ENCODE measurements at places on chromosomes 16 and 17.
A peak's percentile ranks its signal among the peaks of the same experiment; 100 is the strongest.

DNA sequence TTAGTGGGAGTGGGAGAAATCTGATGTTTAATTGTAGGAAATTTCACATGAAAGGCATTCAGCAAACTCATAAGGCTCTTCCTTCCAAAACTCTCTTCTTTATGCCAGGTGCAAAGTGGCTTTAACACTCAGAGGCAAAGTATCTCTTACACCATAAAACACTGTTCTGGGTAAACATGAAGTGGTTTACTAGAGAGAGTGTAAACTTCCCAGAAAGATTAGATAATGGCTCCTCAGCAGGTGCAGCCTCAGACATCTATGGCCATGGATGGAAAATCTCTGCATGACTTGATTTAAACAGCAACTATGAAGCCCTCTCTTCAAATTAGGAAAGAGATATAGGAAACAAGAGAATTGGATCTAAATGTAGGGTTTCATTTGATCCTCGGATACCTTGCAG is 583.1 kb upstream of the SALL1 start:
- DNase-seq = no peak

- no peak for DNase-seq
Measured at GRCh38 chr16:77784441-77785372, 3.7 kb upstream of the VAT1L start.

DNA sequence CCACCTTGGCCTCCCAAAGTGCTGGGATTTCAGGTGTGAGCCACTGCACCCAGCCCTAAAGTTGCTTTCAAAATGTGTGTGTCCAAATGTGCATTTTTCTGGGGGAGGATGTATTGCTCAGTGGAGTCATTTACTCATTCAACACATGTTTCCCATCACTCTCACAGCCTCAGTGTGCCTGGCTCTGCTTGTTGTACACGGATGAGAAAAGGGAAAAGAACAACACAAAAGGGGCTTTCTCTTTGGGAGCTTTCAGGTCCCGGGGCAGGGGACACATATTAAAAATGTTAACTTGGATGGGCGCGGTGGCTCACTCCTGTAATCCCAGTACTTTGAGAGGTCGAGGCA is 1.7 kb upstream of the PPL start:
- no peak for DNase-seq

GRCh38 chr16:53142823-53143568 is 88.2 kb downstream of the CHD9 start:
- peak; percentile 2 for DNase-seq

GRCh38 chr16:48546774-48547173 is 63.2 kb downstream of the N4BP1 start:
- no peak for DNase-seq

DNA sequence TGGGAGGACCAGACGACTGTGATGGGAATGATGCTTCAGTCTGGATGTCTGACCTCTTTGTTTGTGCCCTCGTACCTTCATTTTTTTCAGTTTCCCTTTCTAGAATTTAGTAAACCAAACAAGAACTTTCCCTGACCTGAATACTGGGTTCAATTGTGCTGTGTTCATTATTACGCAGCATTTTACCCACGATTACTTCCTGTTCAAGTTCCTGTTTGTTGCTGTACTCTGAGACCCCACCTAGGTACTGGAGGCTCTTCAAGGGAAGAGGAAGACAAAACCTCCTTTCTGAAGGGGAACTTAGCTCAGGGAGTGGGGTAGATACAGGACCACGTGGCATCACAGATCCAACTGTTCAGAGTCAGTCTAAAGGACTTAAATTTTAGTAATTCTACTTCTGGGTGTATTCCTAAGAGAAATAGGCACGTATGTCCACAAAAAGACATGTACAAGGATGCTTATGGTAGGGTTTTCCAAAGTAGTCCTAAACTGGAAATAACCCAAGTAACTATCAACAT is 9.2 kb upstream of the PRKCB start:
- no peak for DNase-seq

GRCh38 chr16:57956924-57957672 is 13.8 kb downstream of the CNGB1 start:
- no peak for DNase-seq

GRCh38 chr16:31471875-31472708 is at the start of gene TGFB1I1:
TSS of gene TGFB1I1 (plus strand) at chr16:31472152. CDS start at chr16:31472189, 37 bp downstream.
- no peak for DNase-seq

DNA sequence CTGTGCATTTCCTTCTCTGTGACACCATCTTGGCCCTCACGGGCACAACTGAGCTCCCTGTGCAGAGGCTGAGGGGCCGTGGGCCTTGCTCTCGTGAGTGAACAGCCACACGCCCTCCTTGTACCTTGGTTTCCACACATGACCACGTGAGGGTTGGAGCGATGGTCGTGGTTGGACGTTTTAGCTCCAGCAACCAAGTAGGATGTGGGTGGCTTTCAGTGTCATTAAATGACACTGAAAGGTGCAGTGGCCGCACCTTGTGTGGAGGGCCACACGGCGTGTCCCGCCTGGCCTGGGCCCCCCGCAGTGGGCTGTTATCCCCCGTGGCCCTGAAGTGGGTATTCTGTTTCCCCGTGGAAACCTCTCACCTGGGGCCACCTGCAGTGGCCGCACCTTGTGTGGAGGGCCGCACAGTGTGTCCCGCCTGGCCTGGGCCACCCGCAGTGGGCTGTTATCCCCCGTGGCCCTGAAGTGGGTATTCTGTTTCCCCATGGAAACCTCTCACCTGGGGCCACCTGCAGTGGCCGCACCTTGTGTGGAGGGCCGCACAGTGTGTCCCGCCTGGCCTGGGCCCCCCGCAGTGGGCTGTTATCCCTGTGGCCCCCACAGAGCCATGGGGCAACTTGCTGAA is 28.2 kb downstream of the ACSF3 start:
- DNase-seq = no peak

- DNase-seq = no peak
Measured at GRCh38 chr17:44282264-44282663, 14.3 kb upstream of the SLC4A1 start.

DNA sequence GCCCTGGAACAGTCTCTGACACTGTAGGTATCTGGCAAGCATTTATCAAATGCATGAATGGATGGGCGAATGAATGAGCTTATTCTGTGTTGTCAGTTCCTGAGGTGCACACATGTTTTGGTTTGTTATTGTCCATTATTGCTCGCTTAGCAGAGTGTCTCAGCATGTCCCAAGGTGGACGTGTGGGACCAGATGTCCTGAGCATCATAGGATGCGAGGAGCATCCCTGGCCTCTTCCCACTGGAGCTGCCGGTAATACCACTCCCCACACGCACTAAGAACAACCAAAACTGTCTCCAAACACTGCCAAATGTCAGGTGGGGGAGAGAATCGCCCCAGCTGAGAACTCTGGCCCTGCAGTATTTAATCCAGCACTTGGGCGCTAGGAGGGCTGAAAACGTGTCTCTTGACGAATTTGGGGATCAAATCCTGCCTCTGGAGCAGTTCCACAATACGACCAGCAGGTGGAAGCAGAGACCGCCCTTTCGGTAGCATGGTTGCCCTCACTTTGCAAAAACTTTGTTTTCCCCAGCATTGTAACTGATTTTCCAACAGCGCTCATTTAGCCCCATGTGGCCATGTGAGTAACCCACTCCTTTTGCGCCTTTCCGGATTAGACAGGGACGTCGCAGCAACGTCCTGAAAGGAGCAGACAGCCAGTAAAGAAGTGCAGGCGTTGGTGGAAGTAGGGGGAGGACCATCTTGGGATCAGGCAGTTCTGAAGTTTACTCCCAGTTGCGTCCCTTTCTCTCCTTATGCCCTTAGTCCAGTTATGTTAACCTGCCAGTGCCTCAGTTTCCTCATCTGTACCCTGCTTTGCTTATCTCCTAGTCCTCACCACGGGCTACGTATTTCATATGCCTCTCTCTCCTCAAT is 22.7 kb downstream of the TMEM114 start:
- peak; percentile 94 for DNase-seq

- peak; percentile 19 for DNase-seq
Measured at GRCh38 chr16:82368041-82368440, 198.0 kb upstream of the MPHOSPH6 start.

GRCh38 chr17:6753006-6753445 is 2.8 kb upstream of the XAF1 start:
- peak; percentile 1 for DNase-seq

DNA sequence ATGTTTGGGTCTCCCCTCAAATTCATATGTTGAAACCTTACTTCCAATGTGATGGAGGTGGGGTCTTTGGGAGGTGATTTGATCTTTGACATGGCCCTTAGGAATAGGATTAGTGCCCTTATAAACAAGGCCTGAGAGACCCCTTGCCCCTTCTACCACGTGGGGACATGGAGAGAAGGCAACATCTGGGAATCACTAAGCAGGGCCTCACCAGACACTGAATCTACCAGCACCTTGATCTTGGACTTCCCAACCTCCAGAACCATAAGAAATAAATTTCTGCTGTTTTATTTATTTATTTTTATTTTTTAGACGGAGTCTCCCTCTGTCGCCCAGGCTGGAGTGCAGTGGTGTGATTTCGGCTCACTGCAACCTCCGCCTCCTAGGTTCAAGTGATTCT is 40.1 kb downstream of the GDE1 start:
- no peak for DNase-seq

GRCh38 chr17:49730785-49731434 is 23.1 kb upstream of the SLC35B1 start:
- no peak for DNase-seq

DNA sequence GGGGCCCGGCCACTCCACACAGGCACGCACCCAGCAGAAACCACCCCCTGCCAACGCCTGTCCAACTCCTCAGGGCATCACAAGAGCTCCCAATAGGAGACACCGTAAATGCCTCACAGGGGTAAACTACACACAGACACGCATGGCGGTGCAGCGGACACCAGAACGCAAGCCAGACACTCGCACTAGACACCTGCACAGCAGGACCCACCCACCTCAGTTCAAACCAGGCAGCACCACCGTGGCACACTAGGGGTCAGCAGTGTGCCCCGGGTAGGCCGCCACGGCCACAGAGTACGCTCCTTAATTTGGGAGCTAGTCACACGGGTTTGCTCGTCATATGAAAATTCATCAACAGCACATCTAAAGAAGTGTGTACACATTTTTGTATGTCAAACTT is 3.4 kb downstream of the SLC38A10 start:
- DNase-seq = peak; percentile 81

- DNase-seq = no peak
Measured at GRCh38 chr16:88619859-88620815, 18.2 kb upstream of the IL17C start.

GRCh38 chr17:30375661-30376060 is 3.1 kb upstream of the CPD start:
- DNase-seq = no peak

GRCh38 chr17:21163101-21163500 is 36.3 kb downstream of the DHRS7B start:
- DNase-seq = no peak

- no peak for DNase-seq
Measured at GRCh38 chr16:11234884-11235702, 20.9 kb downstream of the SOCS1 start.

- no peak for DNase-seq
Measured at GRCh38 chr16:74143171-74143570, 153.4 kb upstream of the PSMD7 start.

GRCh38 chr17:38564869-38565268 is 40.9 kb downstream of the SRCIN1 start:
- no peak for DNase-seq

DNA sequence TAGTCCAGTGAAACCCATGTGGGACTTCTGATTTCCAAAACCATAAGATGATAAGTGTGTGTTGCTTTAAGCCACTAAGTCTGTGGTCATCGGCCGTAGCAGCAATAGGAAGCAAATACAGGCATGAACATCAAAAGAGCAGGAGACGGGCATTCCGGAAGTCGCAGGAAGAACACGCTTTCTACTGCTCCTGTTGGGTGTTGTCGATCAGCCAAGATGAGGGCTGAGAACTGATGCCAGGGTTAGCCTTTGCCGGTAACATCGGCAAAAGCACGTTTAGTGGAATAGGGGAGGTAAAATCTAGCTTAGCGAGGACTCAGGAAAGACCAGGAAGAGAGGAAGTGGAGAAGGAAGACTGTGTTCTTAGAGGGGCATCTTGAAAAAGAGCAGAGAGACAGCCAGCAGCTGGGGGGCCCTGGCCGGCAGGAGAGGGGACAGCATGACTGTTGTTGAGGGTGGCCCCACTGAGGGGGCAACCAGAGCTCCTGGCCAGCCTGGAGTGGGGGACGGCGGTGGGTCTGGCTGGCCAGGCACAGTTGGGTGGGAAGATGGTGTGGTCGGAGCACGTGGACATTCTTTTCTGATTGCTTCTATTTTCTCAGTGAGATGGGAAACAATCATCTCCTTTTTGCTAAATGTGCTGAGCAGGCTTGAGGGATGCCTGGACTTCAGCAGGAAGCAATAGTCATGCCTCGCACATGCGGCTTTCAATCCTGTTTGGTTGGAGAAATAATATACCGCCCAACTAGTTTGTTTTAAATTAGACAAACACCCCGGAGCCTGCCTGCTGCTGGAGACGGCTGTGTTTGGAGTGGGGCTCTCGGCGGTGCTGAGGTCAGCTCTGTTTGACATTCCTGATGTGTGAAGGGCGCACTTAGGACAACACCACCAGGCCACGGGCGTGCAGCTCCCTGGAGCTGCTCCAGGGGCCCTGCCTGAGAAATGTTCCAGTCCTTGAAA is 109.9 kb downstream of the METRNL start:
- DNase-seq = no peak

- DNase-seq = no peak
Measured at GRCh38 chr17:17844079-17844478, 7.3 kb upstream of the SREBF1 start.

- DNase-seq = no peak
Measured at GRCh38 chr17:62948370-62948769, 17.7 kb upstream of the TANC2 start.

DNA sequence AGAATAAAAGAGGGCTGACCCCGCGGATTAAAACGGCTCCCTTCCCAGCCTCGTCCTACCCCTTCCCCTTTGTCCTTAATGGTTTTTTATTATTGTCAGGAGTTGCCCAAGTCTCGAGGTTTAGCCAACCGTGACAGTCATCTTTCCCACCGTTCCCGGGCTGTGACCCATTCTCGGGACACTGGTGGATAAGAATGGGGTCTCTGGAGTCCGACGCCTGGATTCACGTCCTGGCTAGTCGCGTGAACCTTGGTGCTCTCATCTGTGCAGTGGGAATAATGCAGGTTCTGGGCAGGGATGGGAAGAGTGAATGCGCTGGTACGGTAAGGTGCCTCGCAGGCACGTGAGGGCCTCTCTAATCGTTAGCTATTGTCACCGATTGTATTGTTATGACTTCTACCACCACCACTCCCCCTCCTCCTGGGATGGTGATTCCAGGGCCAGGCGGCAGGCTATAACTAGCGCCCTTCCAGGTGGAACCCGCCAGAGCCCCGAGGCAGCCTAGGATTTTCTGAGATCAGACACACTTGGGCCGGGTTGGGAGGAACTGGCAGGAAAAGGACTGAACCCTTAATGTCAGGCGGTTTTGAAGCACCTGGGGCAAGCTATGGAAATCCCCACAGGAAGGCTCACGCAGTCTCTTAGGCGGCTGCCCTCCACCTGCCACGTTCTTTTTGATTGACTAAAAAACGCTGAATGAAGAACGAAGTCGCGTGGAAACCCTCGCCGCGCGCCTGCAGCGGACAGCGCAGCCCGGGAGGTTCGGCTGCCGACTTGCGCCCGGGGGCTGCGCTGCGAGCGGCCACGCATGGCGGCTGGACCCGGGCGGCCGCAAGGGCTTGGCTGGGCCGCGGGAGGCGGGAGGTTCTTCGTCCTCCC is 2.7 kb downstream of the HS3ST3B1 start:
- peak; percentile 61 for DNase-seq

All from trophoblast cell (in vitro differentiated cells and primary cell).